Skin of body (tissue), 3 donors: ENCODE measurements at places on chromosomes 2 and 18. TPM values are rescaled to one million over a fixed set of nuclear protein-coding genes. Genes with fewer than 3 reads are reported as not detected.
A peak's percentile ranks its signal among the peaks of the same experiment; 100 is the strongest.

Gene GBX2
- not detected for total RNA-seq

DNA sequence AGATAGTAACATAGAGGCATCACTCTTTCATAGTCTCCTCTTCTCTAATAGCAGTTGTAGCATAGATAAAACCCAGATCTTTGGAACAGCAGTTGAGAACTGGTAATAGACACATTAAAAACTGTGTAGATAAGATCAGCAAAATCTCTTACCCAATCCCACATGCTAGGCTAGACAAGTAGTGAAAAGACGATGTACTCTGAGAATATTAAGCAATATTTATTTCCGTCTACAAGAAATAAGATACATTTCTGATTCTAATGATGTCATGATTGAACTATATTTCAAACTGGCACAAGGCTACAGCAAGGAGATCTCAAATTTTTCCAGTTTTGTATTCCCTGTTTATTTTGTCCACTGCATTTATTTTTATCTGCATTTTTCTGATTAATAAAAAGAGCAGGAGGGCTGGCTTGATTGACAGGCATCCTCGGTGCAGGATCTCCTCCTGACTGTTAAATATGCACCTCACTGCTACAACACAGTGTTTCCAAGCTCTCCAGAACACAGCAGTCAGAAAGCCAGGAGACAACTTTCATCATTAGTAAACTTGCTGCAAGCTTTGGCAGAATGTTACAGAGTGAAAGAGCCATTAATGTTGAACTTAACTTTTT, 73.3 kb upstream of the ATIC start:
- no peak for DNase-seq

DNA sequence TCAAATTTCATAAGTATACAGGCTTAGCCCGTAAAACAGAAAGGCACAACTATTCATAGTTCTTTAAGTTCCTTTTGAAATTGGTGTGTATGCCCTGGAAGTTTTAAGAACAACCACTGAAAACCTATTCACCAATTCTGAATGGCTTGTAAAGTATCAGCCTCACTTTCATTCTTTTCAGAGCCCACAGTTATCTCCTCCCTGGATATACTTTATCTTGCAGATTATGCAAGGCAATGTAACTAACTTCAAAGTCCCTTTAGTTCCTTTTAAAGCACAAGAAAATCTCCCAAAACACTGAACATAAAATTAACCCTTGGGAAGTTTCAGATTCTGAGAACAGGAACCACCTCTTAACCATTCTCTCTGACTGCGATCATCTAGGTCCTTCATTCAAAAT, 1.1 kb downstream of the STRN start:
- no peak for DNase-seq

Gene GPAT2
- 1.2 TPM for total RNA-seq

DNA sequence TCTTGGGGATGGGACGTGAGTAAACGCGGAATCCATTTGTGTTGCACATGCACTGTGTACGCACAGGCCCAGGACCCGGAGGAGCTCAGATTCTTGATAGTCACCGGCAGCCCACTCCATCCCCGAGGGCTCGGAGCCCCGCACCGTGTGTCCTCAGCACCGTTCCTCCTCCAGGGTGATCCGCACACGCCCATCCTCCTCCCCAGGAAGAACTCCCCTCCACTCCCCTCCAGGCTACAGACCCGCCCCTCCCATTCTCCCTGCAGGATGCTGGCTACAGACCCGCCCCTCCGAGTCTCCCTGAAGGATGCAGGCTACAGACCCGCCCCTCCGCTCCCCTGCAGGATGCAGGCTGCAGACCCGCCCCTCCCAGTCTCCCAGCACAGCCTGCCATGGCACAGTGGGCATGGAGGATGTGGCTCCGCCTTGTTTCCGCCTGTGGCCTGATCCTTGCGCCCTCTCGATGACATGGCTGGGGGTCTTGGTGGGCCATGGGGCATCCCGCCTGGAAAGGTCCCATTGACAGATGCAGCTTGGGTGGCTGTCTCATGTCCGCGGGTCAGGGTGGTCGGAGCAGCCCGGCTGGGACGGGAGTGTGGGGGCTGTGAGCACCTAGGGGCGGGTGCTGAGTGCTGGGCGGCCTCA, 14.1 kb downstream of the CTDP1 start:
- DNase-seq: no peak

- DNase-seq: no peak
These were observed 1201.8 kb upstream of the ZEB2 start for GRCh38 chr2:145721681-145722080.

- no peak for DNase-seq
These were observed 27.7 kb upstream of the AP1S3 start for GRCh38 chr2:223865124-223865523.

Gene BCL11A
- 30.9 TPM for total RNA-seq

Gene MTIF2
- total RNA-seq: 16.8 TPM

DNA sequence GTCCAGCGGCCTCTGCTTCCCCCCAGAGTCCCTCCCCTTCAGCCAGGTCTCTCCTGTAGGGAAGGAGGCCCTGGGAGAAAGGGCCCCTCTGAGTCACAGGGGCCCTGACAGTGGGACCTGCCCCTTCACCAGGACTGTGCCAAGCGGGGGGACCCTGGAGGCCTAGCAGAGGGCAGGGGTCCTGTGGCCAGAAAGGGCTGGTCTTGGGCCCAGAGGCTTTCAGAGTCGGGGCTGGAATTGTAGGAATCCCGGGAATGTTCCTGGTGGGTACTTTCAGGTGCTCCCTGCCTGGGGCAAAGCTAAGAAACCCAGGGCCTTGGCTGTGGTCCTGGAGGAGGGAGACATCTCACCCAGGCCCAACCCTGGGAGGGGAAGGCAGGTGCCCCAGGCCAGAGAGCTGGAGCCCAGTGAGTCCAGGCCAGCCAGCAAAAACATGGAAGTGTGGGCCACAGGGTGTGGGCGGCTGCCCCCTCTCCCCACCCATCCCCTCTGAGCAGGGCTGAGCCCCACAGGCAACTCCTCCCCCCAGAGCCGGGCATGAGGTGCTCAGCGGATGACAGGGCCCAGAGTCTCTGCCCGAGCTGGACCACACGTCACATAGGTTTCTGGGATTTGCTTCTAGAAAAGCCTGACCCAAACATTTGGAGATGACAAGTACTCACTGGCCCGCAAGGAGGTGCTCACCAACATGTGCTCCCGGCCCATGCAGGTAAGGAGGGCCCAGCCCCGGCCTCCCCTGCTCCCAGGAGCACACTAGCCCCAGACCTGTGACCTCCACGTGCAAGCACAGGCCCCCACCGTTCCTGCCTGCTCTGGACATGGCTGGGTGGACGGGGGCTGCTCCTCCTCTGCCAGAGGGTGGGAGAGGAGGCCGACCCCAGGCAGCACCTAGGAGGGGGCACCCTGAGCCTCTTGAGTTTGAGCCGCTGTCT, 48.2 kb upstream of the ALPP start:
- no peak for DNase-seq

Gene ABCG8
- total RNA-seq: under 0.01 TPM

GRCh38 chr2:13698847-13699246, 933.7 kb upstream of the LRATD1 start:
- DNase-seq: no peak

DNA sequence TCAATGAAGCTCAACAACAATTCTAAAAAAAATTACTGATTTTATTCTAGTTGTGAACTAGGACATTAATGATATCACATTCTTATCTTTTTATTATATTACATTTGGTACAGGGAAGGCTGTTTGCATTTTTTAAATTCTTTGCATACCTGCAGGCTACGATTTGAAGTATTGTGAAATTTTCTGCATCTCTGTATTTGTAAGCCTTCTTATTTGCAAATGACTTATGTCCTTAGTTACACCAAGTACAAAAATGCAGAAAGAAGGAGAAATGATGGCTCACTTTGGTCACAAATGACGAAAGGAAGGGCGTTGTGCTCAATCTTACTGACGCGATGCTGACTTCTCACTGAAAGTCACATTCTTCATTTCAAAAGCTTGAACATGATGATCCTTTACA, 227.5 kb upstream of the SOX11 start:
- no peak for DNase-seq

Gene RPRD1A
- 47.7 TPM for total RNA-seq

GRCh38 chr18:74513883-74514205, 17.7 kb downstream of the CNDP2 start:
- DNase-seq: no peak

- DNase-seq: no peak
These were observed 18.0 kb downstream of the COLEC11 start for GRCh38 chr2:3612639-3613523.

Gene RTP5
- total RNA-seq: not detected

Gene MERTK
- total RNA-seq: 9.5 TPM

Gene STK36
- total RNA-seq: 20.0 TPM

- DNase-seq: no peak
These were observed 403 bp downstream of the TMEM127 start for GRCh38 chr2:96265349-96265839.

- peak; percentile 23 for DNase-seq
These were observed 53.5 kb downstream of the C18orf63 start for GRCh38 chr18:74368901-74369705.

Gene HJURP
- 6.6 TPM for total RNA-seq

DNA sequence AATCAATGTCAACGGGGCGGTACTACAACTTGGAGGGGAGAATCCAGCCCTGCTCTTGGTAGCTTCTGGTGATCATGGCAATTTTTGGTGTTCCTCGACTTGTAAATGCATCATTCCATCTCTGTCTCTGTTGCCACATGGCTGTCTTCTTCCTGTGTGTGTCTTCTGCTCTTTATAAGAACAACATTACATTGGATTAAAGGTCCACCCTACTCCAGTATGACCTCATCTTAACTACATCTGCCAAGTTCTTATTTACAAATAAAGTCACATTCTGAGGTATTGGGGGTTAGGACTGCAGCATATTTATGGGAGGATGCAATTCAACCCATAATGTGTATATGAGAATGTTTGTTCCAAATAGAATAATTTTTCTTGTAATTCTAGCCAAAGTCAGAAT, 28.8 kb upstream of the FIGN start:
- no peak for DNase-seq

- no peak for DNase-seq
These were observed 60.5 kb upstream of the PELI1 start for GRCh38 chr2:64204703-64205102.

- DNase-seq: no peak
These were observed 85.4 kb upstream of the EML6 start for GRCh38 chr2:54638103-54638502.

GRCh38 chr2:134693359-134694330, 25.2 kb downstream of the TMEM163 start:
- no peak for DNase-seq

GRCh38 chr2:124755386-124755785, 730.3 kb downstream of the CNTNAP5 start:
- no peak for DNase-seq

DNA sequence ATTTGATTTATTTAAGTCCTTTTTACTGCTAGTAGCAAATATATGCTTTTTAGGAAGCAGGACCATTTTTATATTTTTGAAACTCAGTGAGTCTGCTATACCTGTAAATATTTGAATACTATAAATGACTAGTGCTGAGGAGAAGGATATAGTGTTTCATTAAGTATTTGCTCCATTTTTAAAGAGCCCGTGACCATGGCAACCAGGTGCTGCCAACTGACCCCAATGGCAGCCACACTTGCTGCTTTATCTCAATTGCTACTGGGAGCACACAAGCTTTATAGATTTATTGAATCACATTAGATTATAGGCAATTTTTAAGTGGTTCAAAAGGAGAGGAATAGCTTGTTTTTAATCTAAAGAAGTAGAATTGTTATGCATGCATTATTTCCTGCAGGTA, 142.0 kb downstream of the SCG2 start:
- DNase-seq: no peak

Gene ALPI
- total RNA-seq: not detected

DNA sequence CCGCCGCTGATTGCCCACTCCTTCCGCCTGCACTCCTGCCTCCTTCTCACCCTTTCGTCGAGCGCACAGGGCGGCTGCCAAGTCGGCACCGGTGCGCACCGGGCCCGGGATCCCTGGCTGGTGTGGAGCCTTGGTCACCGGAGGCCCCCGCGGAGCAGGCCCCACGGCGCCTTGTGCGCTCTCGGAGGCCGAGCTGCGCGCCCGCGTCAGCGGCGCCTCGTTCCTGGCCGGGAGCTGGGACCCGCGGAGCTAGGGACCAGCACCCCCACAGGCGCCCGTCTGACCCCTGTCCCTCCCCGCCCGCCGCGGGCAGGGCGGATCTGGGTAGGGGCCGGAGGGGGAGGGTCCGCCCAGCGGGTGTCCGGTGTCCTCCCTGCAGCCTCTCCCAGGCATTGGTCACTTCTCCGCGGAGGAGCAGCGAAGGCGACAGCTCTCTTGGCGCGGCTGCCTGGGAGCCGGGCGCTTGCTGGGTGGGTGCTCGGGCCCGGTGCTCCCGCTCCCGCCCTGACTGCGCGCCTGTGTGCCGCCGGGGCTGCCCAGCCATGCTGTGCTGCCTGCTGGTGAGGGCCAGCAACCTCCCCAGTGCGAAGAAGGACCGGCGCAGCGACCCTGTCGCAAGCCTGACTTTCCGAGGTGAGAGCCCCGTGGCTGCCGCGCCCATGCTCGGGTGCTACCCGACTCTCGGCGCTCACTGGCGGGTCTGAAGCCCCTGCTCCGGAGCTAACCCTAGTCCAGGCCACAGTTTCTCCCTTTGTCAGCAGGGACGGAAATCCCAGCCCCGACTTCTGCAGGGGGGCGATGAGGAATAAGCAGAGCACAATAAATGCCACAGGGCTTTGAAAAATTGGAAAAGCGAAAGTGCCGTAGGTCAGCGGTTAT, 13.2 kb downstream of the DYSF start:
- no peak for DNase-seq

GRCh38 chr2:28499282-28499681, 3.4 kb downstream of the PLB1 start:
- DNase-seq: no peak
